RPMI8226 (cell line): ENCODE measurements at places on chromosomes 3 and 15.

- DNase-seq: no peak
Measured at GRCh38 chr15:73796331-73796831, 43.2 kb upstream of the INSYN1 start.

DNA sequence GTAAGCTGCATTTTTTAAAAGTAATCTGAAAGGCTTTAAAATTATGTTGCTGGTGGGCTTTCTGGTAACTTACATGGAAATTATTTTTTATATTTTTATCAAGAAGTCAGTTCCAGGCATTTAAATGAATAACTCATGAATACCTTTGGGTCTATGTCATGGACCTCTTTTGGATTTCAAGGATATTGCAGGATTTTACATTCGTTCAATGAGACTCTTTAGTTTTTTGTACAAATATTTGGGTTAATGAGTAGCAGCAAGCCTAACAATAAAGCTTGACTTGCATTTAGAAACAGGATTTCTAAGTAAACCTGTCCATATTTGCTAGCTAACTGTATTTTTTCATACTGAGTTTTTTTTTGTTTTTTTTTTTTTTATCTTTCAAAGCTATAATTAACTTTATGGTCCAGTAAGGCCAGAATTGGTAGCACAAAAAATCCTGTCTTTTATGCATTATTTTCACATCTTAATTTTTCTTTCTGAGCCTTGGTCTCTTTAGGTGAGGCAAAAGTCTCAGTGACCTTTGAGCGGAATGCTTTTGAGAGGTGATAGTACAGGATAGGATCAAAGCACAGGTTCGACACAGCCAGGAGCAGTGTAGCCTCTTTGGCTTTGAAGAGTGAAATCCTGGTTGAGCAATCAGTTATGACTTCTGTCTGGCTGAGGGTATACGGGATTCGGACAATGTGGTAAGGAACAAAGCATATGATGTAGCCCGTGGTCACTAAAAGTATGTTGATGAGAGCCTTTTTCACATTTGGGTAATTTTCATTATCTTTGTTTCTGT lies 4.8 kb downstream of the GPR171 start:
- DNase-seq: no peak

- DNase-seq: no peak
Measured at GRCh38 chr3:50165910-50166538, 10.9 kb downstream of the SEMA3F start.

DNA sequence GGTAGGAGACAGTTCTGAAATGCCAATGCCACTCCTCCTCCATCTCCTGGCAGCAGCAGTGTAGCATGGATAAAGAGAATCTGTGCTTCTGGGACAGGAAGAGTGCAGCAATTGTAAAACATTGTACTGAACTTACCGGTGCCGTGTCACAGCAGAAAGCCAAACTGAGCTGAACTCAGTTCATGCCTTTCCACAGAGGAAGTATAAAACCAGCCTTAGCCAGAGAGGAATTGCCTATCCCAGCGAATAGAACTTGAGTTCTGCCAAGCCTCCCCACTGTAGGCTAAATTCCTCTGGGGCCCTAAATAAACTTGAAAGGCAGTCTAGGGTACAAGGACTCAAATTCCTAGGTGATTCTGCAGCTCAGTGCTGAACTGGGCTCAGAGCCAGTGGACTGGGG lies 148.8 kb downstream of the SLC9A9 start:
- no peak for DNase-seq

- no peak for DNase-seq
Measured at GRCh38 chr15:92395098-92395635, 1.5 kb downstream of the ST8SIA2 start.

GRCh38 chr3:149688122-149688757 lies 30.4 kb upstream of the WWTR1 start:
- DNase-seq: no peak

GRCh38 chr3:53503195-53503594 lies 8.8 kb downstream of the CACNA1D start:
- no peak for DNase-seq

GRCh38 chr15:79170256-79170664 lies 79.7 kb upstream of the RASGRF1 start:
- no peak for DNase-seq

DNA sequence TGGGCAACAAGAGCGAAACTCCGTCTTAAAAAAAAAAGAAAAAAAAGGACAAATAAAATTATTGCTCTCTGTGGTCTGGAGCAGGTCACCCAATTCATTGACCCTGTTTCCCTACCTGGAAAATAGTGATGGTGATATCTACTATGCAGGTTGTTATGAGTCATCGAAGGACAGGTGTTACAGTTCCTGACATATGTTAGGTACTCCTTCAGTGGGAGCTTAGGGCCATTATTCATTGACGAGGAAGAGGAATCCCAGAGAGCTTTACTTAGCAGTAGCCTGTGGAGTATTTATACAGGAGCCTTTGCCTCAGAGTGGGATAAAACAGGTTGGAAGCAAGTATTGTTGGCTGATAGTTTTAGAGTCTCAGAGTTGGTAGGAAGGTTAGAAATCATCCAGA lies 74.5 kb downstream of the SLC7A14 start:
- no peak for DNase-seq
